Stimulated activated CD4-positive, alpha-beta T cell treated with anti-CD3 and anti-CD28 coated beads, Interleukin-1b, Interleukin-23, amount 100 ng/mL, for 1 hour (primary cell): ENCODE measurements at places on chromosomes 1 and 21.

- DNase-seq, result no peak
These were observed 174.3 kb upstream of the LMO4 start for GRCh38 chr1:87154384-87154783.

GRCh38 chr1:64839732-64840405 is 95.0 kb downstream of the RAVER2 start:
- no peak for DNase-seq

DNA sequence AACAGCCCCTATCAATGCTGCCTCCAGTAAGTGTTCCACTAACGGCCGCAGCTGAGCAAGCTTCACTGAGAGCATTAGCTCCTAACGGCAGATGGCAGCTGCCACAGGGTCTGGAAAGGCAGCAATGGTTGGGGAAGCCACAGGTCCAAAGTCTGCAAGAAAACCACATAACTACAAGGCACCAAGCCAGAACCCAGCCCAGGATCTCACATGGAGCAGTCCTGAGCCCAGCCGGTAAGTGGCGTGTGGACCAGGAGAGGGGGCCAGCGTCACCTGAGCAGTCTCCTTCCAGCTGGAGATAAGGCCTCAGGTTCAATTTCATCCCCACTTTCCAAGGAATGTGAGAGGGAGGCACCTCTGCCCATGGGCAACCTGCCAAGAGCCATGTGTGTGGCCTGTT is 13.2 kb downstream of the SYT2 start:
- DNase-seq, result no peak

DNA sequence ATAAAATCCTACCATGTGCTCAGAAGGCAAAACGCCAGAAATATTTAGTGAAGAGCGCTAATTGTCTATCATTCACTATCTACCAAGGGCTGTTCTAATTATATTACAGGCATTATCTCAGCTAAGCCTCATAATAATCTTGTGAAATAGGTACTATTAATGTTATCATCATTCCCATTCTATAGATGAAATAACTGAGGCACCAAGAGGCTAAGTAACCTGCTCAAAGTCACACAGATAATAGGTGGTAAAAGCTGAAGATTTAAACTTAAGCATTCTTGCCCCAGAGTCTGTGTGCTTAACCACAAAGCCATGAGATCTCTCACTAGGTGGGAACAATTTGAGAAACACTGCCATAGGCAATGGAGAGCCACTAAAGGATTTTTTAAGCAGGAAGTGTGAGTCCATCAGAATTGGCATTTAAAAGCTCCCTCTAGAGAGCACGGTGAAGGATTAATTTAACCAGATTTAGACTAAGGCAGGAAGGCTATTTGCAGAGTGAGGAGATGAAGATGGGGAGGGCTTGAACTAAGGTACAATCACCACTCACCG is 1.7 kb upstream of the SMAP2 start:
- DNase-seq, result no peak

DNA sequence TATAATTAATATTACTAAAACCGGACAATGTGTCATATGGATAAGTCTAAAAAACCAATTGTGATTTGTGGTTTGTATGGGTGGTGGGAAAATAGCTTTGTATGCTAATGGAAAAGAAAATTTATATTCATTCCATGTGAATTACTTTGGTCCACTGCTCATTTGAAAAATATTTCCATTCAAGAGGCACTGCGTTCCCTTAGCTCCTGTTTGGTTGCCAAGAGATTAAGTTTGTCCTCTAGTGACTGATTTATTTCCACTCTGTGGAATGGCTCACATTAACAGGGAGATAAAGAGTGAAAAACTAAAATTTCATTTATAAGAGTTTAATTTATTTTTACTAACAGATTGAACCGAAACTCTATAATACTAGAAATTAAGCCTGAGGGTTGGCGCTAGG is 744.1 kb upstream of the CHRM3 start:
- no peak for DNase-seq

GRCh38 chr1:29963946-29964345 is 727.6 kb downstream of the PTPRU start:
- DNase-seq, result no peak

- no peak for DNase-seq
These were observed 146.3 kb downstream of the NRIP1 start for GRCh38 chr21:14918527-14918926.

GRCh38 chr21:46402421-46402820 is 56.3 kb upstream of the DIP2A start:
- DNase-seq, result no peak

DNA sequence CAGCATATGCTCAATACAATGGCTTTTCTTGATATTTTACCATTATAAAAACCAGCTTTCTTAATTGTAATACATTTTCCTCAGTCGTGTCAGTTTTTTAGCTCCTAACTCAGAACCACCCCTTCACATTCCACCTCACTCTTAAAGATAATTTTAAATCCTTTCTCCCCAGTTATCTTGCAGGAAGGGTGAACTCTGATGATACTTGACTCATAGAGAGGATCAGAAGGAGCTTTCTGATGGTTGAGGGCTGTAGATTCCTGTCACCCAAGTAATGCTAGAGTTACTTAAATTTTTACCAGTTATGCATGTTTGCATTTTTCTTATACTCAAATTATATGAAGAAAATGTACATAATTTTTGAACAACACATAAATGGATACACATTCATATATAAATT is 233.7 kb downstream of the NCAM2 start:
- no peak for DNase-seq

- DNase-seq, result no peak
These were observed 46.9 kb downstream of the TNNT2 start for GRCh38 chr1:201330541-201330940.

- DNase-seq, result no peak
These were observed 286.8 kb downstream of the PTPRU start for GRCh38 chr1:29523136-29523535.

DNA sequence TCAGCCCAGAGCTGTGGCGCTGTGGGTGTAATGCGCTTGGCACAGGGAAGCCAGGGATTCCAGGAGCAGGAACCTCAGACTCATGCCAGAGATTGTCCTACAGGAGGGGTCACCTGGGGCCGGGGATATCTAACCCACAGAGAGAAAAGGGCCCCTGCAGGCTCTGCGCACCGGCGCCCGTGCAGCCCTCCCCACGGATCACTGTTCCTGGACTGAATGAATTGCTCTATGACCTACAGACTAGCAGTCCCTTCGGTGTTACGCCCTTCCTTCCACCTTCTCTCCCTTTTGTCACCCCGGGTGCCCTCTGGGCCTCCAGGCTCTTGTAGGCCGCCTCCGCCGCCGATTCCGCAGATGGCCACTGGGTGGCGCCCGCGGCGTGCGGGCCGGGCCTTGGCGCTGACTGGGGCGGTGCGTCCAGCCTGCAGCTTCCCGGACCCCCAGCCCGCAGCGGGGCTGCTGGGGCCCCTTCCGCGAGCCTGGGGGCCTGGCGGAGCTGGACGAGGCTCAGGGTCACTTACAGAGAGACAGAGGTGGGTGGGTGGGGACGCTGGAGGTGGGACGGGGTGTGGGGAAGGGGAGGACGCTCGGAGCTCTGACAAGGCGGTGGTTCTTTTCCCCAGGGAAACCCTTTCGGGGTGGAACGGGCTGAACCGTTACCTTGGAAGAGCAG is 101.3 kb downstream of the IER5 start:
- peak; percentile 67 for DNase-seq

- DNase-seq, result no peak
These were observed 46.8 kb upstream of the PSEN2 start for GRCh38 chr1:226823643-226824042.

GRCh38 chr1:37177230-37177864 is 143.0 kb upstream of the GRIK3 start:
- DNase-seq, result no peak

DNA sequence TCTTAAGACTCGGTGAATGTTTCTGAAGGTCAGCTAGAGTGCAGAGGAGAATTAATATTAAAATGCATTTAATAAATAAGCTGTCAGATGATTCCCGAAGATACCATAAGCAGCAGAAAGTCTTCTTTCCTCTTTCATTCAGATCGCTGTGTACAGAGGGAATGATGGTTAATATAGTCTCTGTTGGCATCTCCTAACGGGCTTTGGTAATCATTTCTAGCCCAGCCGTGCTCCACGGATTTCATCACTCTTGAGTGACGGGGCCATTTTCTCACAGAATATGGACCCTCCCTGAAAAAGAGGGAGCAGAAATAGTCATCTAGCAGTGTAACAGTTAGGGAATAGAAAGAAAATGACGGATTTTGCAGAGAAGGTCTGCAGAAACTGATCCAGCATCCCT is 103.1 kb downstream of the ST6GALNAC3 start:
- no peak for DNase-seq

DNA sequence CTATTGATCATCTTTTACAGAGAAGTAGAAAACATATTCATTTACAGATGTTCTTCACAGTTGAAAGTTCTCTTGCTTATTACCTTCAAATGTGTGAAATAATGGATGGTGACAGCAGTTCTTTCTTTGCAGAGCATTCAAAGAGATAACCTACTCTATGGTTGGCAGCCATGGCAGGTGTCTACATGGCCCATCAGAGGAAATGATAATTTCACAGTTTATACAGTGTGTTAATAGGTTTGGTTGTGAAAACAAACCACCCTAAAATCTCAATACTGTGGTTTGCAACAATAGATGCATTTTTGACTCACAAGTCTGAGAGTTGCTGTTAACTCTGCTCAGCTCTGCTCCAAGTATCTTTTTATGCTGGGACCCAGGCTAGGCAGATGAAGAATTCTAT is 241.2 kb upstream of the SAMSN1 start:
- no peak for DNase-seq

DNA sequence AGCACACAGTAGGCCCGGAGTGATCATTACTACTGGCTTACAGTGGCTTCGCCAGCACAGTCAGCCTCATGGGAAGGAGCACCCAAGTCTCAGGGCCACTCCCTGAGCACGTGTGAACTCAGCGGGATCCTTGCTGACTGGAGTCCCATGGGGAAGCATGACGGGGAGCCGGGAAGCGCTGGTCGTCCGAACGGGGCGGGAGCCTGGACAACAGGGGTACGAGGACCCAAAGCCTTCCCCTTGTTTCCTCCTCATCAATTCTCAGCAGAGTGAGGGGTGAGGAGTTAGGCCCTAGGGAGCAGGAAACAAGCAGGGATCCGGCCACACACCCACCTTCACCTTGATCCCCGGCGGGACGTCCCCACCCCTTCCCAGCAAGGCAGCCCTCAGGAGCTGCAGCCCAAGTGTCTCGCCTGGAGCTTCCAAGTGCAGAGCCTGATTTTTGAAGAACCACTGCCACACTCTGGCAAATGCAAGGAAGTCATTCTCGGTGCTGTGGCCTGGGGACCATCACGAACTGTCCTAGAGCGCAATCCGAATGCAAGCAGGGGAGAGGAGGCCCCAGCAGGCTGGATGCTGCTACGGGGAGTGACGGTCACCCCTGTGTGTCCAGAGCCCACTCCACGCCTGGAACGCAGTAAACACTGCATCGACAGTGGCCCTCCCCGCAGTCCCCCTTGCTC is 35.5 kb downstream of the TOMM20 start:
- no peak for DNase-seq

GRCh38 chr1:18925279-18925678 is 22.9 kb upstream of the ALDH4A1 start:
- DNase-seq, result no peak

GRCh38 chr1:241419986-241420385 is 63.0 kb upstream of the RGS7 start:
- no peak for DNase-seq

DNA sequence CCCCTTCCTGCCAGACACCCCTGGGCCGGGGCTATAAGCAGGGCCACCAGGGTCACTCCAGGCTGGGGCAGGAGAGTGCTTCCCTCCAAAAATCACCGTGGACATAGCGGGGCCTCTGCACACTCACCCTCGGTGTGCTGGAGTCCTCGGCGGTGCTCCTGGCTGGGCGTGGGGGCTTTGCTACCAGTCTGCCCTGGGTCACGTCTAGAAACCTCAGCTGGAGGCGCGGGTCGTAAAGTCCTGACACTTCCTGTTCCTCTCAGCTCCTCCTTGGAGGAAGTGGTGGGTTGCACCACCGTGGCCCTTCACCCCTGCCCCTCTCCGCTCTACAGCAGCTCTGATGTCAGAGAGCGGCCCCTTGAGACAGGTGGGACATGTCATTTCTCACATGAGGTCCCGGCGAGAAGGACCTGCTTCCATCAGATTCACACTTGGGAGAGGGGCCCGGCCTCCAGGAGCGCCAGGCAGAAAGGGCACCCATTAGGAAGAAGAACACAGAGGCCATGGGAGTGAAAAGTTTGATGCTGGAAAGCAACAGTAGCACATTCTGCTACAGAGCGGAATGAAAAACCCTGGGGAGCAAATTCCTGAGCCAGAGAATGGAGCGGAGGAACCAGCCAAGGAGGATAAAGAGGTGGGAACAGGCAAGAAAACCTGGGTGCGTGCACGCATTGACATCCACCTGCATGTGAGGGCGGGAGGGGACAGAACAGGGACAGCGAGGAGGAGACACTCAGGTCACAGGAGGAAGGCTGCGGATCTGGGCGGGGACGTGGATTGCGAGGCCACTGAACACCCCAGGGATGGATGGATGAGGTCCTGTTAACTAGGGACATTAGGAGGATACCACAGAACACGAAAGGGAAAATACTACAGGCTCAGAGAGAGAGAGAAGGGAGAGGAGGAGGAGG is at the start of gene ITGB2:
ITGB2 (minus strand) TSS at position 206 of the 911 bp plus-strand sequence. CDS start 10,117 bp downstream, outside the sequence.
- DNase-seq, result no peak

DNA sequence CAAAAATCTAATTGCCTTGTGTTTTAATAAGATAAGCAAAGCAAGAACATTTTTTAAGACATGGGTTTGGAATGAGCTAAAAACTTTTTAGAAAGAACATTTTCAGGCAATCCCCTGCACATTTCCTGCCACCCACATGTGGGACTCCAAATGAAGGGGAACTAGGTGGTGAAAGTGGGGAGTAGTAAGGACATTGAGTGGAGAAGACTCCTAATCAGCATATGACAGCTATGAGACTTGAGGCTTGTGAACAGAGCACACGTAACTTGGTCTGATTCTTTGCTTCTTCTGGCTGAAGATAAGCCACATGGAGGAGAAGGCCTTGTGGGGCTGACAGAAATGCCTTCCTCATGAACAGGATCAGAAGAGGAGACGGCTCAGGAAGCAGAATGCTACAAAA is 50.3 kb downstream of the FCER1A start:
- no peak for DNase-seq

GRCh38 chr1:180153032-180153431 is 1.6 kb upstream of the QSOX1 start:
- no peak for DNase-seq

GRCh38 chr1:55864251-55864650 is 649.1 kb upstream of the USP24 start:
- DNase-seq, result no peak

- DNase-seq, result peak; percentile 8
These were observed 115.3 kb upstream of the FMN2 start for GRCh38 chr1:239976130-239976968.

- no peak for DNase-seq
These were observed 179.2 kb downstream of the ATP6V1G3 start for GRCh38 chr1:198361237-198361767.

GRCh38 chr1:159015440-159015909 is 5.8 kb downstream of the IFI16 start:
- peak; percentile 15 for DNase-seq
